ENCODE measurements at places on chromosomes 7 and 10. TPM values are rescaled to one million over a fixed set of nuclear protein-coding genes. Genes with fewer than 3 reads are reported as not detected.

- DNase-seq: no peak
Observed at GRCh38 chr10:86653379-86653778, 968 bp upstream of the OPN4 start.

GRCh38 chr10:21526188-21526859 is 842 bp upstream of the SKIDA1 start:
- no peak for DNase-seq

GRCh38 chr7:96236198-96237039 is 85.5 kb downstream of the SLC25A13 start:
- DNase-seq: no peak

Gene CCL26
- not detected for total RNA-seq

Gene CDNF
- 3.7 TPM for total RNA-seq
